ENCODE measurements at places on chromosomes 2 and 18.

- DNase-seq, result no peak
These were observed 41.4 kb upstream of the TCF7L1 start for GRCh38 chr2:85091838-85092237.

GRCh38 chr2:96143848-96144480, 1.3 kb downstream of the DUSP2 start:
- DNase-seq, result no peak

GRCh38 chr2:164711766-164712138, 90.5 kb upstream of the GRB14 start:
- no peak for DNase-seq

- no peak for DNase-seq
These were observed 62.3 kb upstream of the BOD1L2 start for GRCh38 chr18:57084331-57085271.

DNA sequence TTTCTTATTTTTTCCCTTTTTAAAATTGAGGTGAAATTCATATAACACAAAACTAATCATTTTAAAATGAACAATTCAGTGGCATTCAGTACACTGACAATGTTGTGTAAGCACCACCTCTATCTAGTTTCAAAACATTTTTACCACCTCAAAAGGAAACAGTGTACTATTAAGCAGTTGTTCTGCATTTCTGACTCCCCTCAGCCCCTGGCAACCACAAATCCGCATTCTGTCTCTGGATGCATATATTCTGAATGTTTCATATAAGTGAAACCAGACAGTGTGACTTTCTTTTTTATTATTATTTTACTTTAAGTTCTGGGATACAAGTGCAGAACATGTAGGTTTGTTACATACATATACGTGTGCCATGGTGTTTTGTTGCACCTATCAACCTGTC, 19.2 kb upstream of the TANK start:
- no peak for DNase-seq

DNA sequence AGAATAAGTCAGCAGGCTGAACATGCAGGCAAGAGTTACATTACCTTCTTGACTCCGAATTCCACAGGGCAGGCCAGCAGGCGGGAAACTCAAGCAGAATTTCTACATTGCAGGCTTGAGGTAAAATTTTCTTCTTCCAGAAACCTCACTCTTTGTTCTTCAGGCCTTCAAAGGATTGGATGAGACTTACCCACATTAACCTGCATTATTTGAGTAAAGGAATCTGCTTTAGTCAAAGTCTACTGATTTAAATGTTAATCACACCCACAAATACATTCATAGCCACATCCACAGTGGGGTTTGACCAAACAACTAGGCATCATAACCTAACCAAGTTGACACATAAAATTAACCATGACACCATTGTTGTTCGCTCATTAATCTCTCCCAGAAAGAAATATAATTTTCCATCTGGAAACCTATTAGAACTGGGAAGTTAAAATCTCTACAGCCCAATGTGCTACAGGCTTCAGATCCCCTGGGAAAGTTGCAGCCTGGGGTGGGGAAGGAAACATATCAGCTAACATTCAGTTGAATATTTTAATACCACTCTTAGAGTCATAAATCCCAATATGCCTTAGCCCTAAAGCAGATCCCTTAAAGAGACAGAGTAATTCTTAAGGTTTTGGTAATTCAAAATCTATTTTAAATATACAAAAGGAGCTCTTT, 468.2 kb upstream of the TNP1 start:
- DNase-seq, result no peak

DNA sequence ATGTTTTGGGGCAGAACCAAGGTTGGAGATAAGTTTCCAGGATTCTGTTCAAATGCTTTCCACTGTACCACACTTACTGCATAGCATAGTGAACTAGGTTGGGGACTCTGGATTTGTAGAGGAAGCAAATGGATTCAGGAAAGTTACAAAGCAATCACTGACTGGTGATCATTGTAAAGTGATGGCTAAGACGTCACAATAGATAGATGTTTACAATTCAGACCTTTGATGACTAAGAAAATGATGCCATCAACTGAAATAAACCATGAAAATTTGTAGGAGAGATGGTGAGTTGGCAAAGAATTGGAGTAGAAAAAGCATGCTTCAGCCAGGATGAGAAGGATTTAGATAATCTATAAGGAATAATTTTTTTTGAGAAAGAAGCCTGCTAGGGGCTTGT, 178.0 kb downstream of the UBE2E3 start:
- DNase-seq, result no peak

- no peak for DNase-seq
These were observed 42.7 kb upstream of the ATP9B start for GRCh38 chr18:79026491-79026890.

DNA sequence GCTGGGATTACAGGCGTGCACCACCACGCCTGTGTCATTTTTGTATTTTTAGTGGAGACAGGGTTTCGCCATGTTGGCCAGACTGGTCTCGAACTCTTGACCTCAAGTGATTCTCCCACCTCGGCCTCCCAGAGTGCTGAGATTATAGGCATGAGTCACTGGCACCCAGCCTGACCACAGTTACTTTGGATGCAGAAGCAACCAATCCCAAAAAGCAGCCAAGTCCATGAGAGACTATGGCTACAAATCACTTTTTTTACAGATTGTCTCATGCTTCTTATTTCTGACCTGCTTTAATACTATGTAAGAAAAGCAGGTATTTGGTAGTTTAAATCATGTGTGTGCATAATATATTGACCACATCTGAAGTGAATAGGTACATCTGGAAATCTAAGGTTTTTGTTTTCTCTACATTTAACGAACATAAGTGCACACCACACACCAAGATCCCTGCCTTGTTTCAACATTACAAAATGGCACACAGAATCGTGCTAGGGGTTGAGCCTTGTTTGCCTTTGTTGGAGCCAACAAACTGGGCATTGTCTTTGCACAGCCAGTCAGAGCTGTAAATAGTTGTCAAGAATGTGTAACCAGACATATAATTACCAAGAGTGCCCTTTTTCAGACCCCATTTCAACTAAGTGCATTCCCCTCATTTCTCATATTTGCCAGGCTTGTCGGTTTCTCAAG, 18.3 kb upstream of the MAP4K4 start:
- no peak for DNase-seq

DNA sequence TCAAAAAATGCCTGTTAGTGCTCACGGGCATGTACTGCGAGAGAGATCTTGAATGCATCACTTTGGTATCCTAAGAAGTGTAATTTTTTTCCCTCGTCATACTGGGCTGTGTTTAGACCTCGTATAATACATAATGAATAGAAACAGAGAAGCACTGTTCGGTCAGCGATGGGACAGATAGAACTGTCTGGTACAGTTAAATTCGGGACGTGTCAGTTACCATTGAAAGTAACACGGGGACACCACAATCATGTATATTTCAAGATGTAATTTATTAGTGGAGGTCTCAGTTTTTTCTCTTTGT, 1.8 kb downstream of the PKP4 start:
- no peak for DNase-seq

DNA sequence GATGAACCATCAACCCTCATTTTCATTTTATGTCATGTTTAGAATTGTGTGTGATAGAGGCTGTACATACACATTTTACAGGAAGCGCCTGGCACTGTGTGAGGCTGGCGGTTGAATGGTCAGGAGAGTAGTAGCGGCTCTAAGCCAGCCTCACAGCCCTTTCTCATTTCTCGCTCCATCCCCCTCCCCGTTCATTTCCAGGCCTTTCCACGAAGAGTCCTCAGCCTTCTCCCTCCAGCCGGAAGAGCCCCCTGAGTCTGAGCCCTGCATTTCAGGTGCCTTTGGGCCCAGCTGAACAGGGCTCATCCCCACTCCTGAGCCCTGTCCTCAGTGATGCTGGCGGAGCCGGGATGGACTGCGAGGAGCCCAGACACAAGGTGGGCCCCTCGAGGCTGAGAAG, 51.8 kb downstream of the STK25 start:
- DNase-seq, result no peak

DNA sequence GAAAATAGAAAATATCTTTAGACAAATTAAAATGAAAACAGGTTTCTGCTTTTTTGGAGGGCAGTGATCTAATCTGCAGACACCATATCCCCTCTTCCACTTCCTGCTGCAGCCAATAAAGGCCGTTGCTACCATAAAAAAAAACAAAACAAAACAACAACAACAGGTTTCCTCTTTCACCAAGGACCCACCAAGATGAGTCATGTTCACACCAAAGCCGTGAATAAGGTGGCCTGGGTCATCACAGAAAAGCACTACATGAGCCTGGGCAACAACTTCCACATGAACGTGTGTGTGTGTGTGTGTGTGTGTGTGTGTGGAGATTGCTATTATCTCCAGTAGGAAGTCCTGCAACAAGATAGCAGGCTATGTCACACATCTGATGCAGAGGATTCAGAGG, 24.8 kb upstream of the TFCP2L1 start:
- DNase-seq, result no peak

DNA sequence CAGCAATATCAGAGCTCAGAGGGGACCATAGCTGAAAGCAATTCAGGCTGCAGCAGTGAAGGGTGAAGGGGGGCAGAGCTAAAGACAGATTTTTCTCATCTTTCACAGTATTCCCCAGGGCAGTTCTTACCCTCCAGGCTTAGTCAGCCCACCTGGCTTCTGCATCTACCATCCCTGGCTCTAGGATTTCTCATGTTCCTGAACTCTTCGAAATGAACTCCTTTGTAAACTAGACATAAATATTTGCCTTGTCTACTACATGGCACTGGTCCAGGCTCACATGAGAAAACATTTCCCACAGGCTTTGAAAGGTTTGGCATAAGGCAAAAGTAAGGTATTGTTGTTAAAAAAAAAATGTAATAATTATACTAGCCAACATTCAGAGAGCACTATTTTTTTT, 23.6 kb upstream of the NEB start:
- DNase-seq, result no peak
